ENCODE measurements at places on chromosomes 7 and 10.
A peak's percentile ranks its signal among the peaks of the same experiment; 100 is the strongest.

- no peak for DNase-seq
Measured at GRCh38 chr7:23532490-23533237, 883 bp upstream of the TRA2A start.

DNA sequence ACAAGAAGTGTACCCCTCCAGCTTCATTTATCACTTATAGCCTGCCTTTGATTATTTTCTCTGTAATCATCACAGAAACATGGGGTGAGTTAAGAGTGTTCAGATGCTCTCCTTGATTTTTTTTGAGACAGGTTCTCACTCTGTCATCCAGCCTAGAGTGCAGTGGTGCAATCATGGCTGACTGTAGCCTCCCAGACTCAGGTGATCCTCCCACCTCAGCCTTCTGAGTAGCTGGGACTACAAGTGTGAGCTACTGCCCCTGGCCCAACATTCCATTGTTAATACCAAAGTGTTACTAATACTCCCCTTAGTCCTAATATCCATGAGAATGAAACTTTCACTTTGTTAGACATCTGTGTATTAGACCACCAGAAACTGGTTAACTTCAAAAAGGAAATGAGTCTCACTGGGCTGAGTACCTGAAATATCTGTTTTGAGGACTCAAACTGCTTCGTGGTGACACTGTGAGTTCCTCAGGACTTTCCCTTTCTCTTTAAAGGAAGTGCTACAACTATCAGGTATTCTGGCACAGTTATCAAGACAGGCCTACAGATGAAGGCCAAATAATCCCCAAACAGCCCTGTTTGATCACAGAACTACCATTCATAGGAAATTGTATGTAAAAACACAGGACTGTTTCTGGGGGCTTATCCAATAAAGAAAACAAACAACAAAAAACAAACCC lies 20.5 kb upstream of the CFAP70 start:
- no peak for DNase-seq

DNA sequence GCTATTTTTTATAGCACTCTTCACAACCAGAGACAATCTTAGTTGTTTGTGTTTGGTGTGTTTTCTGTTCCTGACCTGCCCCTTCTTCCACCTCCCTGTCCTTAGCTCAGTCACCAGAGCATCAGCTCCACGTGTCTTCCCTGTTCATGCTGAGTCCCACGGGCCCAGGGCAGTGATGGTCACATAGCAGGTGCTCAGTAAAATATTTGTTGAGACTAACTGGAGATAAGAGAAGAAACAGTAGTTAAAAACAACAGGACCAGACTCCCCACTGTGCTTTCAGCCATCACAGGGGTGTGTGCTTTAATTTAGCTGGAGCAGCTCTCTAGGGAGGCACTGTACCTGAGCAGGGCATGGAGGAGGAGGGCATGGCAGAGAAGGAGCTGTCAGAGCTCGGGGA lies 307.3 kb upstream of the ZNF32 start:
- no peak for DNase-seq

- no peak for DNase-seq
Measured at GRCh38 chr7:127438836-127439235, 46.3 kb upstream of the ZNF800 start.

DNA sequence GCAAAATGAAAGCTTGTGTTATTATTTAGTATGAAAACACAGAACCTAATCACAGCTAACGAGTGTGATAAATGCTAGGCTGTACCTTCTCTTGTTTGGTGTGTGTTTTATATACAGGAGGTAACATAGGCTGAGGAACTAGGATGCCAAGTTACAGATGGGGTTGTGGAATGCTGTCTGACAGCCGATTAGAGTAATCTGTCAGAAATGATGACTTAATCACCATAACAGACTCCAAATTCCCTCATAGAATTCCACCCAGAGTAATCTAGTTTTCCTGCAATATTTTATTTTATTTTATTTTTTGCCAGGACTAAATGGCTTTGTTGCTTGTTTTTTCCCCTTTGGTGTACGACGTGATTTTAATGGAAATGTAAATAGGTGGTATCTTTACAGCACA lies 221.2 kb downstream of the CELF2 start:
- DNase-seq: no peak

DNA sequence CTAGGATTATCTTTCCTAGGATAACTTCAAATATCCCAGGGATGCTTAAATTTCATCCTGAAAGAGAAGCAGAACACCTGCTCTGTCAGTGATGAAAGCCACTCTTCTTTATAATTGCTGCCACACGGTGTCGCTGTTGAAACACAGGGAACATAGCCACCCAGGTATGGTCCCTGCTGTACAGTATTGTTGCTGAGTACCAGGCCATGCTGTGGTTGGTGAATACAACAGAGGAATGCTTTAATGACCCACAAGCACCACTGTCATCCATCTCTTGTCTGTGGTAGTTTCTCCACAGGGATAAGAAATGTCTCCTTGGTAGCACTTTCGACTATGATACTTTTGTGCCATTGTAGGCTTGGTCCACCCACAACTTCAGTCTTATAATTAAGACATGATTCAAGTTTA lies 70.6 kb upstream of the STARD3NL start:
- peak; percentile 38 for DNase-seq

DNA sequence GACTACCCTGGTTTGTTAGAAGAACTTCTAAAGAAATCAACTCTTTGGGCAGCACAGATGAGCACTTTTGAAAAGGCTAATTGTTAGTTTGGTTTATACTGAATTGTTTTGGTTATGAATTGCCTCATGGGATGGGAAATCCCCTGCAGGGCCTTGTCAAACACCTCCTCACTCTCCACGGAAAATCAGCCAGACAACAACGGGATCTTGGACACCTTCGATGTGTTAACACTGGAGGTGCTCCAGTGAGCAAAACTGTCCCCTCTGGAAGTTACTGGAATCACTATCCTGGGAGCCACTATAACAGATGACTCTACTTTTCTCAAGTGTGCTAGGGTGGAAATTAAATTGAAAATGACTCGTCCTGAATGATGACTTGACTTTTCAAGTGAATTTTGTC lies 38.7 kb downstream of the CDK6 start:
- DNase-seq: no peak

- DNase-seq: no peak
Measured at GRCh38 chr7:142851269-142851668, 3.6 kb upstream of the EPHB6 start.

DNA sequence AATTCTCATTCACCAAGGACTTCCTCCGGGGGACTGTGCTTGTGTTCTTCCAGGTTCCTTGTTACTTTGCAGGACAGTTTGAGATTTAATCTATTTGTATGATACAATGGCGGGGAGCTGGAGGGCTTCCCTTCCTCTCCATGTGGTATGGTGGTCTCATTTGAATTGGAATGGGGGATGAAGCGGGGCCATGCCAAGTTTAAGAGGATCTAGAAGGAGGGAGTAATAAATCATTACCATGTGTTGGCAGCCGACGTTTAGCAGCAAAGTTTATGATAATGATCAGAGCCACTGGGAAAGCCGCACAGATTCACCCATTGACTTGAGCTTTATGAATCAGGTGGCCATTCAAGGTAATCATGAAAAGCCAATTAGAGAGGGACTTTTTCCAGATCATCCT lies 355.1 kb upstream of the MGMT start:
- no peak for DNase-seq

DNA sequence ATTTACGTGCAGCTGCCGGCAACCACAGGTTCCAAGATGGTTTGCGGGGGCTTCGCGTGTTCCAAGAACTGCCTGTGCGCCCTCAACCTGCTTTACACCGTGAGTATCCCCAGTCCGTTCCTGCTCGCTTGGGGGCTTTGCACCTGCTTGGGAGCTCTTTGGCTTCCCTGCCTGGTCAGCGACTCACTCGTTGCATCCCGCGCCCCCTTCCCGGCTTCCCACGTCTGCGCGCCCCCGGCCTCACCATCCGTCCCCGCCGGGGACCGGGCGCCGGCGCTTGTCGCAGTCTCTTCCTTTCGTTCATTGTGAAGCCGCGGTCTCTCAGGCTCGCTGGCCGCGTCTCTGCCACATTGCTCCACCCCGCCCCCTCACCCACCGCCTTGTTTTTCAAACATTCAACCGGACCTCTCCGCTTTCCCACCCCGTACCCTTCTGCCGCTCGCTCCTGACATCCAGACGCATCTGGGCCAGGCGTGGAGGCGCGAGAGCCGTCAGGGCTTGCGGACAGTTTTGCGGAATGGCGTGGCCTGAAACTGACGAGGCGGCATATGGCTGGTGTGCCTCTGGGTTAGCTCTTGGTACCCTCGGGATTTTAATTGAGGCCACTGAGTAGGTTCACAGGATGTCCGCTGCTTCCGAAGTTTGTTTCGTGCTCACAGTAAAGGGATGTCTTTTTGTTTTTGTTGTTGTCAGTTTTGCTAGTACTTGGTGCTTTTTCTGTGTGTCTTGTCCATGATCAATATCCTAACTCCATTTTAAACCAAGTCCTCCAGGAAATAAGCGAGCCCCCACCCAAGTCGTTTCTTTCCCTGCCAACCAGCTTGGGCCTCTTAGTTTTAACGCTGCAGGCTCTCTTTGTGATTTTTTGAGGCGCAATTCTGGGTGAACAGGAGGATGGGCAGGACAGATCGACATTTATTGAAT lies 639 bp downstream of the TSPAN13 start:
- no peak for DNase-seq

- no peak for DNase-seq
Measured at GRCh38 chr10:106439366-106439765, 725.1 kb downstream of the SORCS1 start.

DNA sequence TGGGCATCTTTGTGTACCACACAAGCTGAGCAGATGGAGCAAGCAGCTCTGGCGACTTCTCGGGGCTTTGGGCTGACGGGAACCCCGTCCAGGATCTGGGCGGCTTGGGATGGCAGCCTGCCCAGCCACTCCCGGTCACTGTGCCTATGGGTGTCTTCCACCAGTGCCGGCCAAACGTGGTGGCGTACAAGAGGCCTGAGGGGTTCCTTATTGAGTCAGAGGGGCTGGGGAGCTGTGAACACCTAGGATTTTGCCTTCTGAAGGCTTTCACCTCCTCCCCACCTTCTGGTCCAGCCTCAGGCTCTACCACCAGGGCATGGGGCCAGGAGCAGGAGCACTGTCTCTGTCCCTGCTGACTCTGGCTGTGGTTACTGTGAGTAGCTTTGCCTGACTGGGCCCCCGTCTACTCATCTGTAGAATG lies 71.8 kb upstream of the PPIF start:
- no peak for DNase-seq

DNA sequence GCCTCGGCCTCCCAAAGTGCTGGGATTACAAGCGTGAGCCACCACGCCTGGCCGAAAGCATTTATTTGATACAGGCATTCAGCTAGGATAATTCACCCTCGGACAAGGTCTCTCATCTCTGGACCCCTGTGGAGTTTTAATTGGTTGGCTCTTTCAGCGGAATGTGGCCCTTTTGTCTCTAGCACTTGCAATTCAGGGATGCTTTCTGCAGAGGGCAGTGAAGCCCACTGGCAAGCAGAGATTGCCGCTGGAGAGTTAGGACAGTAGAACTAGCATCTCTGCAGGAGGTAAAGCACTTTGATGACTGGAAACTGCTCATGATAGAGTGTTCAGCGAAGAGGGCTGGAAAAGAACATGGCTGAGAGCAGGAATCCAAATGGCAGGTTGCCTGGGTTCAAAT lies 62.0 kb downstream of the SUFU start:
- DNase-seq: no peak

DNA sequence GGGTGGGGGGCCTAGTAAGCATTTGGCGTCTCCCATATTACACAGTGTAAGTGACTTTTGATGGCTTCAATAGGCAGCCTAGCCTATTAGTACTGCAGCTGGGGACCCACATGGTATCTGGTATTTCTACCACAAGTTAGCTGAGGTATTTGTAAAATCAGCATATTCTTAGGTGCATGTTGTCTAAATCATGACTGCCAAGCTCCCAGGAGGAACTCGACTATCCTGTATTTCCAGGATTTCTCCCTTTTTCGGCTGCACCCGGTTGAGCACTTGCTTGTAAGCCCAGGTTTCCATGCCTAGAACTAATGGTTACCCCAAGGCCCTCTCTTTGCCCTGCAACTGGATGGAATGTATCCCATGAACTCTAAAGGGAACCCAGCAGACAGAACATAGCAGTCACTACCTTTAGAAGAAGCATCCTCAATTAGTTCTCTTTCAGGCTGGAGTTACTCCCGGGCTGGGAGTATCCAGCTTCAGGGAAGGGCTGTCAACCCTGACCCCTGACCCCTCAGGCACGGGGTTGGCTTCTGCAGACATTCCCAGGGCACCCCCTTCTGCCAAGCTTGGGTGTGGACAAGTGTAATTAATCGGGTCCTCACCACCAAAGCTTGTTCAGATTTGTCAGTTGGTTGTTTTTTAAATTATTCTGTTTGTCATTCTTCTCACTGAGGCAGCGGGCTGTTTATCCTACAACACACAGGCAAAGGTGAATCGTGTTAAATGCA lies 90.3 kb upstream of the PARD3 start:
- DNase-seq: no peak

DNA sequence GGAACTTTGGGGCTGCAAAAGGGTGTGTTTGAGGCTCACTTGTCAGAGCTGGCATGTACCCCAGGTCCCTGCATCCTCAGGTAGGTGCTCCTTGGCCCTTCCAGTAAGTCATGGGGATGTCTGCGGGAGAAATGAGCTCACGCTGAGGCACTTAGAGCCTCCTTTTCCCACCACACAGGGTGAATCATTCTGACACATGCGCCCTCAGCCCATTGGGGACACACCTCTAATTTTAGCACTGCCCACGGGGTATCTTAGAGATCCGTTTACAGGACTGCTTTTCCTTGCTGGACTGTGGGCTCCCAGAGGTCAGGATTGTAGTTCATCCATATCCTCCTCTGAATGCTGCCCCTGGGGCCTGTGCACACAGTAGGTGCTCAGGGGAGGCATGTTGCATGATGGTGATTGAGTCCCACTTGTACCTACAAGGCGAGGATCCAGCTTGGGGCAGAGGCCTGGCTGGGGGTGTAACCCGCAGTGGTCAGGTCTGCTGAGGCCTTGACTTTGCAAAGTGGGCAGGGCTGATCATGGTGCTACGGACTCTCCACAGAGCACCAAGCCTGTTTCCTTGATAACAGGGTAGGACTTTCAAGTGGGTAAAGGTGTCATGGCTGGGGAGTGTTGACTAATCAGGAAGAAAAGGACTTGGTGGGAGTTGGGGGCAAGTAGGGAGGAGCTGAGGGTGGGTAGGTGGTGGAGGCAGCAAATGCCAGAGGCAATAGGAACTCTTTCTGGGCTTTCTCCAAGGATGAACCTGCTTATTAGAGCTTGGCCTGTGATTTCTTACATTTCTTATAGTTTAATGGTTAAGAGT lies 5.8 kb downstream of the TSPAN15 start:
- DNase-seq: no peak

GRCh38 chr10:29443745-29444523 lies 155.1 kb downstream of the LYZL1 start:
- DNase-seq: no peak

DNA sequence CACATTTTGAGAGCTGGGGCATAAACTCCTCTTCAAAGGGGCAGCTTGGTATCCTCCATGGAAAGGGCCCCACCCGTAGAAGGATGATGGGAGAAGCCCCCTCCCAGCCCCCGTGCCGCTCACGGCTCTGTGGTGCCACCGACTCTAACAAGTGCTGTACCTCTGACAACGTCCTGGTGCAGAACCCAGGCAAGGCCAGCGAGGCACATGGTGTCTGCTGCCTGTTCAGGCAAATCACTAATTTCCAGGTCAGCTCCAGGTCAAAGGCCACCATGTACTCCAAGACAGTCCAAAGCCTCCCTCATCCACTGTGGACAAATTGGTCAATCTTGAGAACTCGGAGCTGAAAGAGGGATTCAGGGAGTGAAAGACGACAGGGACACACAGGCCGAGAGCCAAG lies 11.4 kb upstream of the CNPY1 start:
- no peak for DNase-seq
